ENCODE measurements at places on chromosomes 4 and X.

GRCh38 chr4:915595-915994 lies 16.5 kb downstream of the GAK start:
- no peak for DNase-seq

- DNase-seq = no peak
Measured at GRCh38 chrX:97060020-97060419, 176.3 kb downstream of the RPA4 start.

- no peak for DNase-seq
Measured at GRCh38 chr4:182404376-182404775, 161.2 kb downstream of the TENM3 start.

GRCh38 chr4:154958621-154959358 lies 177.7 kb downstream of the RBM46 start:
- DNase-seq = peak; percentile 39

DNA sequence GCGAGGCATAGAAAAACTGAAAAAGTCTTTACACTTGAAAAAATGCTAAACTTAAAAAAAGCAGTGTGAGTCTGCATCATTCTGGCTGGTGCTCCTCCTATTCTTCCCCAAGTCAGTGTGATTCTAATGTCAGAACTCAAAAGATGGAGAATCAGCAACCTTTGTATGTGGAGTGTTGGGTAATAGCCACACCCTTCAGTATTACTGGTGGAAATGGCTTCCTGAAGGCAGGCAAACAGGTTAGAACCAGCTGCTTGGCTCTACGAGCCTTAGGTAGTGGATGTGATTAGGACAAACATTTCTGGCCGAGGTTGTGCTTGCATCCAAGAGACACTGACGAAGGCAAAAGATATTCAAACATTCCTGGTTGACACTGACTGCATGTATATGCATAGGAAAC lies 353.4 kb upstream of the TACR3 start:
- DNase-seq = no peak
